ENCODE measurements at places on chromosomes 16 and 17. TPM values are rescaled to one million over a fixed set of nuclear protein-coding genes. Genes with fewer than 3 reads are reported as not detected.

DNA sequence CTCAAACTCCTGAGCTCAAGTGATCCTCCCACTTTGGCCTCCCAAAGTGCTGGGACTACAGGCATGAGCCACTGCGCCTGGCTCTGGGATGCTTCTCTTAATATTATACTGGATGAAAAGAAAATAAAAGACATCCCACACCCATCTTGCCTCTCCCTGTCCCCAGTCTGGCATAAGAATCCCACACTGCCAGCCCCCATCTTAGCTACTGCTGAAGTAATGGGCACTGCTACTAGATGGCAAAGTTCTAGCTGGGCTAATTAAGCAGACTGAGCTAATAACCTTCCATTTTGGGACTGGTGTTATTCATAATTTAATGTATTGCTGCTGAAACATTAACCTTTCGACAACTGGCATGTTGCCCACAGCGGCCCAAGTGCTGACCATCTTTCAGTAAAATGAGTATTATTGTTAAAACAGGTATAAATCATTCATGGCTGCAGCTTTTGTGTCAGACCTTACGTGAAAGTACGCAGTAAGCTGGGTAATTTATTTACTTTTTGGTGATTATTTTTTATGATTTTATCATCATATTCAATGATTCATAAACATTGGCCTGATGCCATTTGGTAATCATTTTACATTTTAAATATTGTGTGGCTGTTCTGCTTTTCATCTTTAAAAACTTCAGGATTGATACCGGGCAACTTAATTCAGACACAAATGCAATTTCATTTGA, 47.4 kb upstream of the ZFHX3 start:
- no peak for DNase-seq

SRL gene
- not detected for polyA plus RNA-seq

DNA sequence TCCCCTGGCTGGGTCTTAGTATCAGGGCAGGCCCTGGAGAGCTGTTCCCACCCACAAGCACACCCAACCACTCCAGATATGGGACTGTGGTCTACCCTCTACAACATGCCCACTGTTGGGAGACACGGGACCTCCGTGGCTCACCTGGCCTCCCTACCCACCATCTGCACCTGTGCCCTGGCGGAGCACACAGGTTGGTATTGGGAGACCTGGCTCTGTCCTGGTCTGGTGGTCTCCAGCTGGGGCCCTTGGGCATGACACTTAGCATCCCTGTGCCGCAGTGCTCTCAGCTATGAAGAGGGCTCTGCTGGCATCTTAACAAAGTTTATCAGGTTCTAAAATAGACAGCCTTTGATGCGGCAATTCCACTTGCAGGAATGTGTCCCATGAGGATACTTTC, 5.8 kb downstream of the C16orf95 start:
- DNase-seq = no peak

KRT24 gene
- polyA plus RNA-seq = 1.8 TPM

All from keratinocyte (primary cell).